ENCODE measurements at places on chromosomes 7 and 10. TPM values are rescaled to one million over a fixed set of nuclear protein-coding genes. Genes with fewer than 3 reads are reported as not detected.

GRCh38 chr10:61166065-61166464, 222.1 kb upstream of the RHOBTB1 start:
- no peak for ATAC-seq

- ATAC-seq = no peak
These were observed 725.1 kb downstream of the GRID1 start for GRCh38 chr10:85641479-85642009.

- ATAC-seq = no peak
These were observed 161.3 kb upstream of the AUTS2 start for GRCh38 chr7:69436946-69437345.

GRCh38 chr7:155208681-155209477, 88.8 kb upstream of the INSIG1 start:
- ATAC-seq = no peak

CELF2 gene
- 57.2 TPM for total RNA-seq

GRCh38 chr7:47663851-47664250, 81.9 kb upstream of the TNS3 start:
- no peak for ATAC-seq

ENO4 gene
- 9.0 TPM for total RNA-seq

MEOX2 gene
- total RNA-seq = 0.26 TPM

- ATAC-seq = no peak
These were observed 32.6 kb upstream of the HABP2 start for GRCh38 chr10:113520261-113520660.

- no peak for ATAC-seq
These were observed 1187.9 kb downstream of the XPNPEP1 start for GRCh38 chr10:108735380-108735779.

DNA sequence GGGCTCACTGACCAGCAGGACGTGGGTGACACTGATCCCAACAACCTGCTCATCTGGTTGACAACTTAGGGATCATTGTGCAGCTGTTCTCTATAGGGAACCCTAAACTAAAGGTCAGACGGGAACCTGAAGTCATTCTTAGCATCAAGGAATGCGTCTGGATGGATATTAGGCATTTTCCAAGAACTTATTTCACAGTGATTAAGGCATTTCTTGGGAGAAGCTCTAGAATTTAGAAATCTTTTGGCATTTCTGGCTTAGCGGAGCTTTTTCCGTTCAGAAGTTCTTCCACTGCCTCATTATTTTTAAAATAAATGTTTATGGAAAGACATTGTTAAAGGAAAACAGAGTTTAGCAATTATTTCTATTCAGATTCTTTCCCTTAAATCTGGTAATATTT, 303.3 kb upstream of the IGFBP3 start:
- no peak for ATAC-seq

ANKRD30A gene
- not detected for total RNA-seq

ASAH2 gene
- total RNA-seq = 0.38 TPM

- ATAC-seq = no peak
These were observed 52.5 kb downstream of the KLRG2 start for GRCh38 chr7:139431010-139431409.

GRCh38 chr7:122438492-122438891, 133.9 kb upstream of the FEZF1 start:
- no peak for ATAC-seq

DNA sequence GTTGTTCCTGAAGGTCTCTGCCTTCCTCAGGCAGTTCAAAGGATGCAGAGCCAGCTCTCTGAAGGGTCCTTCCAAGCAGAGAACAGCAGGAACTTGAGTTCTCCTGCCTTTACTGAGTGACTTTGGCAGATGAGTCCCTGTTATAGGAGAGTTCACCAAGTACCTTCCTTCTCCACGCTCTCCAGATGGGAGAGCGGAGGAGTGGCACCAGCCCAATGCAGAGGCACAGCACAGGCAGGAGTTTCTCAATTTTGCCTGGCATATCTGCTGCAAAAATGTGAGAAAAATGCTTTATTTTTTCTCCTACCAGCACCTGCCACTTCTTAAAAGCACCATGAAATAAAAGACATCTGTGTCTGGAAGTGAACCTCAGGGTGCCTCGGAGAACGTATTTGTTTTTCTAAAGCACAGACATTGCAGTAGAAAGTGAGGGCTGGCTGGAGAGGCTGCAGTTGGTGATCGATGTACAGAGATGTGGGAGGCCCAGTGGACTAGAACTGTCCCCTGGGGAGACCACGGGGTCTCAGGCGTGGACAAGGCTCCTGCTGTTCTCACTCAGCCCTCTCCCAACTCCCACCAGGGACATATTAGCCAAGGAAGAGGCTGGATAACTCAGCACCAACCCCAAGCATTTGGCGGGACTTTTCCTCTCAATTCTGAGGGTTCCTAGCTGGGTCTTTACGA, 174.5 kb downstream of the WDR37 start:
- no peak for ATAC-seq

SH2D4B gene
- 0.17 TPM for total RNA-seq

GRCh38 chr10:1696106-1696505, 41.2 kb downstream of the ADARB2 start:
- no peak for ATAC-seq

GRCh38 chr7:28933846-28934320, 24.2 kb downstream of the TRIL start:
- ATAC-seq = no peak

GRCh38 chr10:103500481-103500880, 7.0 kb downstream of the NEURL1 start:
- ATAC-seq = no peak

CXCL12 gene
- 1.2 TPM for total RNA-seq

GRCh38 chr7:108413782-108414492, 42.3 kb downstream of the NRCAM start:
- peak; percentile 43 for ATAC-seq

DNAAF5 gene
- total RNA-seq = 16.3 TPM

MINPP1 gene
- total RNA-seq = 19.7 TPM

DNA sequence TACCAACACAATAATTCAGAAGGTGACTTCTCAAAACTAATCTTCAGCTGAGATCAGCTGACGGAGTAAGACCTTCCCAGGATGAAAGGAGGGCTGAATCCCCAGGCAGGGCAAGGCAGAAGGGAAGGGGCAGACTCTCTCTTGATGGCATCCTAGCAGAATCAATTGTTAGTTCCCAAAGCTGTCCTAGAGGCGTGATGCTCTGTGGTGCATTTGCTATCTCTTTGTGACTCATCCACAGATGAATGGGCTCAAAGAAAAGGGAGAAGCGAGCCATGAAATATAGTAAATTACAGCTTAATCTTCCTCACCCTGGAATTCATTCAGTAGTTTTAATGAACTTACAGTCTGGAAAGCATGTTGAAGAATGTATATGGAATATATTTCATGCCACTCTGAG, 37.2 kb downstream of the PDE1C start:
- ATAC-seq = peak; percentile 68

- no peak for ATAC-seq
These were observed 50.7 kb upstream of the PLPP4 start for GRCh38 chr10:120406376-120406775.

DNA sequence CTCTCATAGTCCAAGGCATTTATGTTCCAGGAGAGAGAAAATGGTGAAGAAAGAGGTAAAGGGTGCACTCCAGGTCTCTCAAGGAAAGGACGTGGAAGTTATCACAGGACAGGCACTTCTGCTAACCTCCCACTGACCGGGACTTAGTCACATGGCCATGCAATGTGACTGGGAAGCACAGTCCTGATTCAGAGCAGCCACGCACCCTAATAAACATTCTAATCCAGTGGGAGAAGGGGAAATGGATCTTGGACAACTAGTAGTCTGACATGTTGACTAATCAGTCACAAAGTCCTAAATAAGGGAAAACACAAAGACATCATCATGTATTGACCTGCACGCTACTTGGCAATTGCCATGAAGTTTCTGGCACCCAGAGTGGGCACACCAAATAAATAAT, 417.5 kb upstream of the ZMIZ1 start:
- no peak for ATAC-seq

KCNH2 gene
- total RNA-seq = 36.0 TPM

DNA sequence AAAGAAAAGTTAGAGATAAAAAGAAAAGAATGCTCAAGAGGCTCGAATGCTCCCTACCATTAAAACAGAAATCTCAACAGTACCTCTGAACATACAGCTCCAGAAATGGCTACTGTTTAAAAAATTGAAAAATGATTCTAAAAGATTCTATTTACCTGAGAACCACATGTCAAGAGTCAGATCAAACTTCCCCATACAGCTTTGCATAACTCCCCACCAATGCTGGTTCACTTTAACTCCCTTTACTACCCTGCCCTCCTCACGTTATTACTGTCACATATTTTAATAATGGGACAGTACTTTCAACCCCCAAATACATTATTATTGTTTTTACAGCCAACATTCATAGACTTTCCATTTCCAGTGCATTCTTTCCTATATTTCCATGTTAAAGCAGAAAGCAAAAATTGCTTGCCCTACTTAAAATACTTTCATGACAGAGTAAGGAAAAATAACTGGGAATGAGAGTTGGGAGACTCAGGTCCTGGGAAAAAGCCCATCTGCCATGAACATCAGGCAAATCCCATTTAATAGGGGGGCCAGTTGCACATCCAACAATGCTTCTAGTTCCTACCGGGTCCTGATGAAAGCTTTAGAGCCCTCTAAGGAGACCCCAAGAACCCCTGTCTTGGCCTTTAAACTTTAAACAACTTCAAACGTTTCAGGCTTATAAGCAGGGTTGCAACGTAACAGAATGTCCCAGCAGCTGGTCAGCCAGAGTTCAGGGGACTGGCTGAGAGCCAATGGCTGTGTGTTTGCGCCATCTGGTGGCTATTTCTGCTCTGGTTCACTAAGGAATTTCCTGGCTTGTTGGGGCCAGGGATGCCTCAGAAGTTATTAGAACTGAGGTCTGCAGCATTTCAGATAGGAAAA, 247.4 kb downstream of the ELMO1 start:
- ATAC-seq = peak; percentile 82

DNA sequence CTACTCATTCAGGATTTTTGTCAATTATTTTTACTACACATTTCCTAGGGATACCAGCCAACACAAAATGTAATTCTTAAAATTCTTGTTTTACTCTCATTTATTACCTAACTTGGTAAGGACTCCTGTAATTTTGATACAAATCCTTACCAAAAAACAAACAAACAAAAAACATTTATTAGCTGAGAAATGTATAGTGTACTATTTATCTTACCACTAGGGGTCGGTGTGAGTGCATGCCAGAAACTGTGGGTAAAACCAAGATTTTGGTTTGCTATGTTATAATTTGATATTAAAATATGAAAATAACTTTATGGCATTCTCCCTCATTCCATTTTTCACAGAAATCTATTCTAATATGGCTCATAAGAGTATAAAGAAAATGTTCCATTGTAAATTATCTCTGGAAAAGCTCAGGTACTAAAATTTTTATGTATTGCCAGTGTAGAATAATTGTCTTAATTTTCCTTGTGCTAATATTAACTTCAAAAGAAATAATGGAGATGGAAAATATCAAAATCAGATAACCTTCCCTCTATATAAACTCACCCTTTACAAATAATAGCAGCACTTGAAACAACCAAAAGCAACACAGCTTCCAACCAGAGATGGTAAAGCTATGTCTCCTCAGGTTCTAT, 290.8 kb upstream of the PCDH15 start:
- no peak for ATAC-seq

ERVW-1 gene
- 0.92 TPM for total RNA-seq

DNA sequence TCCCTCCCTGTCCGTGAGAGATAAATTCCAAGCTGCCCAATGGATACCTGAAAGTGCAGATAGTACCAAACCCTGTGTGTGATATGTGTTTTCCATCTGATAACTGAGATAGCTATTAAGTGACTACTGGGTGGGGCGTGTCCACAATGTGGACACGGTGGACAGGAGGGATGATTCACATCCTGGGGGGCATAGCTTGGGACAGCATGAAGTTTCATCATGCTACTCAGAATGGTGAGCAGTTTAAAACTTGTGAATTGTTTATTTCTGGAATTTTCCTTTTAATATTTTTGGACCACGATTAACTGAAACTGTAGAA, 158.6 kb downstream of the CREB5 start:
- no peak for ATAC-seq

RELN gene
- 35.1 TPM for total RNA-seq

PAPOLB gene
- 0.31 TPM for total RNA-seq

DNA sequence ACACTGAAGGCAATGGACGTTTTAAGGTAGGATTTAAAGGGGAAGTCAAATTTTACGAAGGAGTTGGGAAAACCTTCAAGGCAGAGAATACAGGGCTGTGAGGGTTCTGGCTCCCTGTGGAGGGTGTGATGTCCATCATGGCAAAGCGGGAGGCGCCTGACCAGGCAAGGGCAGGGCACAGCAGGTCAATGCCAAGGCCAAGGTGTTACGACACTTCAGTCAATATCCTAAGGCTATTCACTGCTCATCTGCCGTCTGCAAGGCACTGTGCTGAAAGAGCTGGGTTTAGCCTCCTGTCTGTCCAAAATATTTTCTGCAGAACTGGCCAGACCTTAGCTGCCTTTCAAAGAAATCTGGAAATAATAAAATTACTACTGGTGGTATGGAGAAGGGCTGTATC, 297.9 kb upstream of the MGMT start:
- ATAC-seq = no peak

FOXI2 gene
- total RNA-seq = 0.21 TPM

DNA sequence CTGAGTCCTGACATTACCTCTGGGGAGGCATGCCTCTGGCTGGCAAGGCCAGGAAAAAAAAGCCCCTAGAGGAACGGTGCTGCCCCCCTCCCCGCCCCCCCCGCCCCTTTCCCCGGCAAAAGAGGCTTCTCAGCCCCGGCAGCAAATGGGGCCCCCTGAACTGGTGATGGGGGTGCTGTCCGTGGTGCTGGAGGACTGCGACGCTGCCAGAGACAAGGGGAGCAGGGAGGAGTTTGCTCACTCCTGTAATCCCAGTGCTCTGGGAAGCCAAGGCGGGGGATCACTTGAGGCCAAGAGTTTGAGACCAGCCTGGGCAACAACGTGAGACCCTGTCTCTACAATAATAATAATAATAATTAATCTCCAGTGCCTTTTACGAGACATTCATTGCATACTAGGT, 23.7 kb downstream of the SRRM3 start:
- no peak for ATAC-seq

- peak; percentile 87 for ATAC-seq
These were observed at the start of gene NSMCE4A for GRCh38 chr10:121974535-121975294. Gene NSMCE4A, minus strand, starts transcription at chr10:121975217. Its CDS starts 52 bp downstream, at chr10:121975165.

EBLN1 gene
- total RNA-seq = not detected

DNA sequence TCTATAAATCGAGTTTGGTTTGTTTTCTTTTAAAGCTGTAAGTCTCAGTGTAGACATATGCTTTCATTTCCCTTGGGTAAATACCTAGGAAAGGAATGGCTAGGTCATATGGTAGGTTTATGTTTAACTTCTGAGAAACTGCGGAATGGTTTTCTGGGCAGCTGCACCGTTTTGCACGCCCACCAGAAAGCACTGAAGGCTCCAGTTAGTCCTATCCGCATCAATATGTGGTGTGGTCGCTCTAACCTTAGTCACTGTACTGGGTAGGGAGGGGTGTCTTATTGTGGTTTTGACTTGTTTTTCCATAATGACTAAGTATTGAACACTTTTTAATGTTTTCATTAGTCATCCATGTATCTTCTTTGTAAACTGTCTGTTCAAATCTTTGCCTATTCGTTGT, 279.5 kb upstream of the AKR1E2 start:
- peak; percentile 98 for ATAC-seq

GRCh38 chr7:295155-296154, 5.5 kb downstream of the FOXL3 start:
- ATAC-seq = peak; percentile 68

- ATAC-seq = peak; percentile 95
These were observed 139.3 kb upstream of the KLF6 start for GRCh38 chr10:3924344-3924743.
